GM04503 (cell line): ENCODE measurements at places on chromosomes 3 and 15.

DNA sequence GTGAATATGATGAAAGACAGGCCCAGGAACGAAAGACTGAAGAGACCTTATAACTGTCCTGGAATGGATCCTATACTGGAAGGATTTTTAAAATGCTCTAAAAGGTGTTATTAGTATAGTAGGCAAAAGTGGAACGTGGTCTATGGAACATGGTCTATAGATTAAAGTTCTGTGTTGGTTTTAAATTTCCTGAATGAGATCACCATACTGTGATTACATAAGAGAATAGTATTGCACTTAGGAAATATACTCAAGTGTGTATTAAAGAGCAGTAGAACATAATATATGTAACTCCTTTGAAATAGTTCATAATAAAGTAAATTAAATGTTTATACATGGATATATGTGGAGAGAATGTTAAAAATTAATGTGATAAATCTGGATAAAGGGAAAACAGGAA, 68.2 kb downstream of the SPRED1 start:
- no peak for DNase-seq

GRCh38 chr3:58346368-58346767, 13.7 kb downstream of the PXK start:
- DNase-seq = no peak

DNA sequence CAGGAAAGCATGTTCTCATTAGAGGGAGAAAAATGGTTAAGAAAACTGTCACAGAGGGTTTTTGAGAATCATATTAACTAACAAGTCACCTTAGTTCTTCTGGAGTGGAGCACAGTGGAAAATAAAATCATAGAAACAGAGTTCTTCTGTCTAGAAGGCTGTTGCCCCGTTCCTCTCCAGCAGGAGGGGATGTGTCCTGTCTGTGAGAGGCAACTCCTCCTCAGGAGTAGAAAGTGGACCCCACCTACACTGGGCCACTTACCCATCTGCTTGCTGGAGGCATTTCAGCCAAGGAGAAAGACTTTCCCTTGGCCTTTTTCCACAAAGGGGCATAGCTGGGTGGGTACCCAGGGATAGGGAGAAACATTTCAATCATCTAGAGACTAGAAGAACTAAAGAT, 106.6 kb downstream of the SSR3 start:
- DNase-seq = no peak

DNA sequence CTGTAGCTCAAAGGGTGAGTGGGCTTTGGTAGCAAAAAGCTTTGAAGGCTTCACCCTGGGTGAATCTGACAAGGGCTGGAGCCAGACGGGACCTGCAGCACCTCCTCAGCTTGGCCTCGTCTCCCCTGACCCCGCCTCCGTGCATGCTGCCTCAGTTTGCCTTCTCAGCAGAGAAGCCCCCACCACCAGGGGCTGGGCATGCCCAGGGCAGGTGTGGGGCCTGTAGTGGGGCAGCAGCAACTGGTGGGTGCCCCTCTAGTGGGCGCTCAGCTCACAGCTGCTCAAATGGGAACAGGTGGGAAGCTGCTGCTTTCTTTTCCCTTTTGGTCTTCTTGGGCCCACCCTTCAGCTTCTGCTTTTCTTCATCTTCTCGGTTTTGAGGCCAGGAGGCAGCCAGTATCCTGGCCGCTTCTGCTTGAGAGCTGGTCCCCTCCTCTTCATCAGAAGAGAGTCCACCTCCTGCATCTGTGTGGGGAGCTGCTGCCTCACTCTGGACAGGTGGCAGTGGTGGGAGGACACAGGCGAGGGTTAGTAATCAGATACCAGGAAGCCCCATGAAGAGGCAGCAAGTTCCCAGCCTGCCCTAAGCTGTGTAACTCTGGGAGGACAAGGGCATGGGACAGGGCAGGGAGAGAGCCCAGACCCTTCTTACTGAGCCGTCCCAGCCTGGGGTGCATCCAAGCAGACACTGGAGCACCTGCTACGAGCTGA, 21.0 kb downstream of the TMEM43 start:
- no peak for DNase-seq

GRCh38 chr15:32096916-32097617, 66.8 kb downstream of the CHRNA7 start:
- no peak for DNase-seq

- no peak for DNase-seq
Observed at GRCh38 chr3:28674212-28674611, 325.6 kb upstream of the AZI2 start.

- DNase-seq = no peak
Observed at GRCh38 chr15:71199384-71200351, 84.4 kb downstream of the THSD4 start.

DNA sequence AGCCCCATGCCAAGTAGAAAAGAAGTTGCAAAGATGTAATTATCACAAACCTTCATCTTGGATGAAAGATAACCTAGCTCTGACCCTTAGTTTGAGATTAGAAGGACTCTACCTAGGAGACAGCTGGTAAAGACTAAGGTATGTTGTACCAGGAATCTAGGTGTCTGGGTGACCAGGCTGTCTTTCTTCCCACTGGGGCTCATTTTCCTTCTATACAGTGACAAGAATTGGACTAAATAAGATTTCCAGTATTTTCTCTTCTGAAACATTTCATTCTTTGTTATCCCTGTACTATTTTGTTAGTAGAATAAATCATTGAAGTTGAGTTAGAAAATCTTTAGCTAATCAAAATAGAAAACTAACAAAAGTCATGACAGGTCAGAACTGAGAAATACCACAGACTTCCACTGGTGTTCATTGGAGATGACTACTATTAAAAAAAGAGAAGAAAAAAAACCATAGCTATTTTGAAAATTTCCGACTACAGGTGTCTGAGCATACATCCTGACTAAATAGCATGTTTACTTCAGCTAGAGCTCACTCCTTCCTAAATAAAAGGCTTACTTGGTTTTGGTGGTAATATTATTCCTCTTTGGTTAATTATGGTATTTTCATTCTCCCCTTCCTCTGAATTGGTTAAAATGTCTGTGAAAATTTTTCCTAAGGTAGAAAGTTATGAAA, 10.1 kb downstream of the TGFBR2 start:
- DNase-seq = no peak

GRCh38 chr3:153051427-153052095, 110.5 kb upstream of the RAP2B start:
- no peak for DNase-seq

DNA sequence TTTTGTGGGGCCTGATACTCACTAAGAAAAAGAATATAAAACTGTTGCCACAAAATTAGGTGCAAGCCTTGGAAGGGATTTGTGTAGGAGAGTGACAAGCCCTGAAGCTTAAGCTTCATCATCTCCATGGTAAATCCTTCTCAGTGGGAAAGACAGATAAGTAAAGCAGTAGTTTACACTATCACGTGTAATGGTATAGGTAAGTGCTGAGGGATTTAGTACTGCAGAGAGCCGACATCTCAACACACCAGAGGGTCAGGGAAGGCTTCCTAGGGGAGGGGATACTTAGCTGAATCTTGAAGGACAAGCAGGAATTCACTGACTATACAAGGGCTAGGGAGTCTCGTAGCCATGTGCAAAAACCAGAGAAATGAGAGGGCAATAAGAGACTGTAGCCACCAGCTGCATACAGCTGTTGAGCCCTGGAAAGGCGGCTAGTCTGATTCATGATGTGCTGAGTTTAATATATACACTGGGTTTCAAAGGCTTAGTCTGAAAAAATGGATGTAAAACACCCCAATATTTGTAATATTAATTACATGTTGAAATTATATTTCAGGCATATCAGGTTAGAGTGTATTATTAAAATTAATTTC, 11.1 kb downstream of the SLC24A1 start:
- no peak for DNase-seq

DNA sequence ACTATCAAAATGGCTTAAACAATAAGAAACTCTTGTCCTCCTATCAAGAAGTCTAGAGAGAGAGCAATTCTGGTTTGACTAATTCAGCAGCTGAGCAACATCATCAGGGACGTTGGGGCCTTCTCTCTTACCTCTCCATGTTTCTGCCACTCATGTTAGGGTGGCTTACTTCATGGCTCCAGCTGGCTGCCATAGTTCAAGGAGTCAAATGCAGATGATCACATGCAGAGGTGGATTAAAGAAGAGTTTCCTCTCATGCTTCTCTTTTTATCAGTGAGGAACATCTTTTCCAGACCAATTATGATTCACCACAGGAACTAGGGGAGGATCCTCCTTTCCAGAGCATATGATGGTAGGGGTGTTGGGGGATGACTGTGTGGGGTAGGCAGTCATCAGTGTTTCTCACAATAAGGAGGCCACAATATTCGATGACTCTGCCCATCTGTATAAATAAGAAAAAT, 45.5 kb downstream of the NEK11 start:
- no peak for DNase-seq

DNA sequence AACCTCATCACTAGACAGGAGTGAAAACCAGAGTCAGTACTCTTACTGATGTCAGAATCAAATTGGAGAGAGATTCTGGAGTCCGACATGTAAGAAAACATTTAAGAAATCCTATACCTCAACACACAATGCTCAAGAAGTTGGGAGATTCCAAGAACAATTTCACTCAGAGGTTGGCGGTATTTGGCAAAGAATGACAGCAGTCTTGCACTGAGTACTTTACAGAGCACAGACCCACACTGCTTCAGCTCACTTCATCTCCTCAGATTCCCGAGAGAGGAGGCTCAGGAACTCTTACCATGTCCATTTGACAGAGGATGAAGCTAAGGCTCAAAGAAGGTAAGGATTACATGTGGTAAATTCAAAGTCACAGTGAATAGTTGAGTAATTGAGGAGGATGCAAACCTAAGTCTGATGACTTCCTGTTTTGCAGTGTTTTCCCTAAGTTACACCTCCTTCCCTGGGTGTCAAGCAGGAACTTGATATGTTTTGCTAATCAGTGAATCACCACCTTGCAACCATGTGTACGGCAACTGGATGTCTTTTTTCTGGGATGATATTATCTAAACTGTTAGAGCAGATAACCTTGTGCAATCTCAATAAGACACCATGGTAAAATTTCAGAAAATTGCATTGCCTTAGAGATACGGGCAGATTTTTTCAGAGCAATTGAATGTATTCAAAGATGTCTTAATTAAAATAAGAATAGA, 61.3 kb upstream of the MME start:
- DNase-seq = no peak

- no peak for DNase-seq
Observed at GRCh38 chr3:52939600-52939999, 42.3 kb upstream of the STIMATE start.

DNA sequence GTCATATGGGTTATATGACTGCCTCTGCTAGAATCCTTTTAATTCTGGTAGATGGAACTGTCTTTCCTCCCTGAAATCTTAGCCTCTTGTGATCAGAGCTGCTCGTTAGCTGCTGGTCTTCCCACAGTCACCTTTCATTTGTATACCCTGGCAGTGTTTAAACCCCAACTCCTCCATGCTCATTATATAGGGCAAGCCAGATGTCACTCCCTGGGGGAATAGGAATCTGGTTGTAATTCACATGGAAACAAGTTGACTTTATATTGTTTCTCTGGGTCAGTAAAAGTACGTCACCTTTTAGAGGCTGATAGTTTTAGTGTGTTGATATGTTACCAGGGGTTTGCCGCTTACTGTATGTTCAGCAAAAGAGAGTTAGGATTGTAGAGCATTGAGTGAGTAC, 103.5 kb downstream of the ITPR1 start:
- DNase-seq = no peak
